ENCODE measurements at places on chromosomes 4 and X.

- DNase-seq, result no peak
These were observed 10.0 kb downstream of the FAM184B start for GRCh38 chr4:17771284-17771908.

GRCh38 chrX:65576160-65576559, 41.6 kb upstream of the LAS1L start:
- DNase-seq, result no peak

GRCh38 chr4:118390121-118390520, 37.3 kb upstream of the PRSS12 start:
- no peak for DNase-seq

DNA sequence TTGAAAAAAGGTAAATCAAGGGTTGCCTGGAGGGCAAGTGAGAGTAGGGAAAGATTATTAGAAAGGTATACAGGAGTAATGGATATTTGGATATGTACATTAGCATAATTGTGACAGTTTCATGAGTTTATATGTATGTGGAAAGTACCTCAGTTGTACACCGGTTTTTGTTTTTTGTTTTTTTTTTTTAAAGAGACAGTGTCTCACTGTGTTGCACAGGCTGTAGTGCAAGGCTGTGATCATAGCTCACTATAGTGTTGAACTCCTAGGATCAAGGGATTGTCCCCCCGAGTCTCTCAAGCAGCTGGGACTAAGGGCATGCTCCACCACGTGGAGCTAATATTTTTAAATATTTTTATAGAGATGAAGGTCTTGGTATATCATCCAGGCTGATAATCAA, 15.3 kb upstream of the HPGD start:
- no peak for DNase-seq

- no peak for DNase-seq
These were observed 59.9 kb downstream of the DIPK2B start for GRCh38 chrX:45140812-45141211.

- DNase-seq, result no peak
These were observed 442 bp downstream of the NDUFB11 start for GRCh38 chrX:47143894-47144625.

- no peak for DNase-seq
These were observed 287.6 kb upstream of the TAPT1 start for GRCh38 chr4:16513876-16514275.

DNA sequence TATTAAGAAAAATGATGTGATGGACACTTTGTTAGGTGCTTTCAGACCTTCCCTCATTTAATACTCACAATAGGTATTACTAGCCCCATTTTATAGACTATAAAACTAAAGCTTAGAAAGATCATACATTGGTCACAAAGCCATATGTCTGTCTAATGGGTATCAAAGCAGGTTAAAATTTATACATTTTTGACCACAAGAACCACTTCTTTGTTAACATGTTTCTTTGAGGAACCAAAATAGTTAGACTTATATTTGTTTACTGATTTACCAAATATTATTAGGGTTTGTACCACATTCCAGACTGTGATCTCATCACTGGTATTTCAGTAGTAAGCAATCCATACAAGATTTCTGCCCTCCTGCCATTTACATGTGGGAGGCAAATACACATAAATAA, 363.3 kb downstream of the NAF1 start:
- DNase-seq, result no peak

DNA sequence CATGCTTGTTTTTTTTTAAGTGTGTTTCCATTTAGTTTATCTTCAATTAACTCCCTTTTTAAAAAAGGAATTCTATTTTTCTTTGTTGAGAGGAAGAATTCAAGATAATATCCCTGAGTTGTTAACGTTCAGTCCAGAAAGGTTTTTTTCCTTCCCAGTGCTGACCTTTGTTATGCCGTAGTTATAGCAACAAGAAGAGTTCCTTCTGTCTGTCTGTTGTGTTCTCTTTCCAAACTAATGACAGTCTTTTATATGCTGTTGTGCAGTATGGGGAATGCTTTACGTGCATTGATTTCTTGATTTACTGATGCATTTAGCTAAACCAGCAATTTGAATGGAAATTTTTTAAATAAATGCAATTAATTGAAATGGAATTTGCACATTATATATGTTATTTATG, 6.6 kb upstream of the CXXC4 start:
- DNase-seq, result no peak

GRCh38 chr4:8728536-8729407, 136.2 kb downstream of the CPZ start:
- no peak for DNase-seq

DNA sequence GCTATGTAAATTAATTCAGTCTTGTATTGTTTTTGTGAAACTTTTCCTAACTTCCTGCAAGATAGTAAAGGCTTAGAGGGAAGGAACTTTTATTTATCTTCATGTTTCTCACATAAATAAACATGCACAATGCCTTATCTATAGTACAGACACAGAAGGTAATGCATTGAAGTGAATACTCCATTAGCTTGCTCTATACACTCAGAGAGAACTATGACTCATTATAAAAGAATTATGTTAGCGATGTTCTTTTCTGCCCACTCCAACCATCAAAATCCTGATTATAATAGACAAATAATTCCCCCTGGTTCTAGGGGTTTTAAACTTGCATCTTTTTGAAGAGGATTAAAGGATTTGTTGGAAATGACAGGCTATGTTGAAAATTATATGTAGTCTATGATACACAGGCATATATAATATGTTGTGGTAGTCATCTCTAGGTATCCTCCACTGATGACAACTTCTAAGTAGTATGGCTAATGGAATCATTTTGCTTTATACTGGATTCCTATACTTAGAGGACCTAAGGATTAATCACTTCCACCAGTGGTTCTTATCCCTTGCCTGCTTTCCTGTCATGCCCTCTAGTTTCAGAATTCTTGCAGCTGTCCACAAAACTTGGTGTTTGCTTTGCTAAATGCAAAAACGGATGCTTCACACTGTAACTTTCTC, 115.7 kb downstream of the NDST4 start:
- DNase-seq, result no peak

GRCh38 chrX:35622601-35623000, 175.5 kb upstream of the MAGEB16 start:
- DNase-seq, result no peak

DNA sequence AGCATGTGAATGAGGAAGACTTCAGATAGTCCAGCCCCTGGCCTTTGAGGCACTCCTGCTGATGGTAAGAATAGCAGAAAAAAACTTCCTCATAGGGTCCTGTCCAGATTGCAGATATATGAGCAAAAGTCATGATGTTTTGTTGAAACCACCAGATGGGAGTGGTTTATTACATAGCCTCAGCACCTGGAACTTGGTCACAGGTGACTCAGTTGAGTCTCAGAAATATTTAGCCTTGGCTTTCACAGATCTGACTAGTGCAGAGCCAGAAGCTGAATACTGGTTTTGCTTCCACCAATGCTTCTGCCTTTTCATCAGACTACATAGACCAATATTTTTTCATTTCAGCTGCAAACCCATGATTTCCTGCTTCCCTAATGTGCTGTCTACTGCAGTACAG, 994.9 kb upstream of the SLIT2 start:
- no peak for DNase-seq
